ENCODE measurements at places on chromosomes 4 and X.
A peak's percentile ranks its signal among the peaks of the same experiment; 100 is the strongest.

DNA sequence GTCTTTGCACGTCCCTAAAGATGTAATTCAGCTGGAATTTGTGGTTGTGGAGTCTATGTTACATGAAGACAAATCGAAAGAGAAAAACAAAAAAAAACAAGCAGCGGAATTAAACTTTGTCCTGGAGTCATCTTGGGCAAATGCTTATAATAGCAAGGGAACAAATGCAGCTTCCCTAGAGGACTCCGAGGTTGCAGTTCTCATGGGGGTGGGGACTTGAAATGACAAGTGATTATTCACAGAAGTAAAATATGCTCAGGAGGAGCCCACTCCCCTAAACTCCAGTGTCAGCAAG lies 362.4 kb downstream of the ARHGAP24 start:
- no peak for DNase-seq

- DNase-seq: no peak
Observed at GRCh38 chr4:98687876-98688275, 29.5 kb upstream of the TSPAN5 start.

GRCh38 chrX:68411729-68412128 lies 21.6 kb downstream of the OPHN1 start:
- DNase-seq: no peak

- DNase-seq: peak; percentile 7
Observed at GRCh38 chr4:138448169-138448568, 206.0 kb upstream of the SLC7A11 start.

GRCh38 chrX:47144626-47145394 lies at the start of the genes NDUFB11 and RBM10:
Gene NDUFB11 (minus strand): TSS chrX:47144702. CDS start chrX:47144679, 23 bp downstream.
Gene RBM10 (plus strand): TSS chrX:47145221. CDS start chrX:47147482, 2,261 bp downstream.
- DNase-seq: peak; percentile 95

DNA sequence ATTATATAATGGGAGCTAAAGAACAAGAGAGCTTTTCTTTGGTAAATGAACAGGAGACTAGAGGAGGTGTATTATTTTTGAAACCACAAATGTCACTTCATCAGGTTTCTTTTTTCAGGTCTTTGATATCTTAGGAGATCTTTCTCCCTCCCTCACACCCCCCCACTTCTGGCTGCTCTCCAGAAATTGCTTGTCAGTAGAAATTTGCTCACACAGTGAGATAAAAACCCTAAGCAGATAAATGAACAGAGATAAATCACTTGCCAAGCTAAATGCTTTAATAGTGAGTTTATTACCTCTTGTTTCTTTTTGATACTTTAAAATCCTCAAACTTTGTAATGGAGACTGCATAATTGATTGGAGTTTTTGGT lies 421.2 kb upstream of the TENM3 start:
- peak; percentile 34 for DNase-seq

DNA sequence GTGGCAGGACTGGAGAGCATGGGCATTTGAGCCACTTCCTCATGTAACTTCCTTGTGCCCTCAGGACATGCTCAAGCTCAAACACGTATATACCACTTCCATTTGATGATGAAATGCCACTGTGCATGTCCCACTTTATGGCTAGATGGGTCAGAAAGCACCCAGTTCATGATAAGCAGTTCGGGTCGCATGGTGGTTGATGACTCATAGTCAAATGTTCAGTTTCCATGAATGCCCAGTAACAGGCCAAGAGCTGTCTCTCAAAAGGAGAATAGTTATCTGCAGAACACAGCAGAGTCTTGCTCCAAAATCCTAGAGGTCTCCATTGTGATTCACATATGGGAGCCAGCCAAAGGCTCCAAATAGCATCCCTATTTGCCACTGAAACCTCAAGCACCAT lies 48.9 kb upstream of the SPIN3 start:
- DNase-seq: no peak

GRCh38 chr4:7710576-7711306 lies 228.9 kb downstream of the AFAP1 start:
- DNase-seq: no peak

GRCh38 chr4:3500111-3500510 lies 32.1 kb downstream of the LRPAP1 start:
- DNase-seq: no peak

DNA sequence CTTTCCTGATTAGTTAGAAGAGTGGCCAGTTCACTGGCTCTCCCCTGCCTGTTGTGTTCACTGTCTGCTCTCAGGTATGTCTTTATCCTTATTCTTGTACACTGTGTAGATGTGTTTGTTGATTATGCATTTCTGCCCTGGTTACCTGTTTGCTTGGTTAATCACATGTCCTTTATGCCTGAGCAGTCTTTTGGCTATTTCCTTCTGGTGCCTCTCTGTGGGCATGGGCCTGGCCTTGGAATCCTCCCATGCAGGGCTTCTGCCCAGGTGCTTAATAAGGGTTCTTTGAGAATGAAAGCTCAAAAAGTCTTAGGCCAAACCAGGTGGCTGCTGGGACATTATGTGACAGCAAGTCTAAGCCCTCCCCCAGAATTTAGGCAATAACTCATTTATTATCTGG lies 26.5 kb downstream of the OTUD6A start:
- no peak for DNase-seq

- DNase-seq: no peak
Observed at GRCh38 chr4:146105464-146105863, 70.1 kb upstream of the LSM6 start.

- DNase-seq: peak; percentile 75
Observed at GRCh38 chr4:159487284-159487747, 384.4 kb downstream of the RAPGEF2 start.

DNA sequence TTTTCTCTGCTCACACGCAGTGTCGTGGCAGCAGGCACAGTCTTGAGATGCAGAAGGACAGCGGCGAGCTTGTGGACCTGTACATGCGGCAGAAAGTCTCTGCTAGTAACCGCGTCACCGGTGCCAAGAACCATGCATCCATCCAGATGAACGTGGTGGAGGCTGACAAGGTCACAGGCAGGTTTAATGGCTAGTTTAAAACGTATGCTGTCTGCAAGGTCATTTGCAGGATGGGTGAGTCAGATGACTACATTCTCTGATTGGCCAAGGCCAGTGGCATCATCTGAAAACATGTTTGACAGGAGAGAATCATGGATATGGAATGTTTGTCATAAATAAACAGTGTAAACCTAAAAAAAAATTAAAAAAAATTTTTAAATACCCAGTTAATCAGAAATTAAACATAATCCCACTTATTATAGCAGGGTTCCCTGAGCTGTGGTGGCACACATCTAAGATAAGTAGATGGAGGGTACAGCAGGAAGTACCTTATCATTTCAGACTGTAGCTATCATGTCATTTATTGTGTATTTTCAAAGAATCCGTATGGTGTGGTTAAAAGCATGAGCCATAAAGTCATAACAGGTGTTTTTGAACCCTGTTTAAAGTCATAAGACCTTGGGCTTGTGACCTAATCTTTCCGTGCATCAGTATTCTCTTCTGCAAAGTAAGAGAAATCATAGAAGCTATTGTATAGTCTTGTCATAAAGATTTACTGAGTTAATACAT lies 7.5 kb upstream of the BMP2K start:
- peak; percentile 48 for DNase-seq

DNA sequence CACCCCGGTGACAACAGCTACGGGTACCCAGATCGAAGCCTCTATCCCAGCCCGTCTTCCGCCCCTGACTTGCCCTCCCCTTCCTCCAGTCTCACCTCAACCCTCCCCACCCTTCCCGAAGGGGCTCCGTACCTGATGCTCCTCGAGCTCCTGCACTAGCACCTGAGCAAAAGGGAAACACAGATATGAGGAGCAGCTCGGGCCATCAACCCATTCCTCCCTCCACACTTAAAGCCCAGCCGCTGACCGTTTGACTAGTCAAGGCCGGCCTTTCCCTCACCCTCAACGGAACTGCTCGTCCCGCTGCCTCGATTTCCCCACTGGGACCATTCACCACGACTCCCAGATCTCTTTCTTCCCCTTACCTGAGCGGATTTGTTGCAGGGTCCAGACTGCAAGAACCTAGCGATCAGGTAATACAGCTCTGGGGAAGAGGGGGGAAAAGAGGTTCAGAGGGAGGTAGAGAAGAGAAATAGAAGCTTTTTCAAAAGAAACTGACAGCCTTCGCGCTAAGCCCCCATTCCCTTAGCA lies 731 bp downstream of the BRWD3 start:
- DNase-seq: peak; percentile 0

DNA sequence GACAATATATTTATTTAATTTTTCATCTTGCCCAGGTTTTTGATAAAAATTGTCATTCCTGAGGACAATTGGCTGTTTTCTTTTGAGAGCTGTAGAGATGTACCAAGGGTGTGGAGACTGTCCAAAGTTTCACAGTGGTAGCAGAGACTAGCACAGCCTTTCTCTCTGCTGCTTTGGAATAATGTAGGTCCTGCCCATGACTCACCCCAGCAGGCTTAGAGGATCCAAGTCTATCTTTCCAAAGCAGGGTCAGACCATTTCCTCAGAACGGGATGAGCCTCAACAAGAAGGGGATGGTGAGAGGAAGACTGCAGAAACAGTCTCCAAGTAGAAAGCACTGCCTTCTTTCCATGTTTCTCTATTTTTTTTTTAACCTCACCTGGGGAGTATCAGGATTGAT lies 131.5 kb upstream of the RPL34 start:
- no peak for DNase-seq

DNA sequence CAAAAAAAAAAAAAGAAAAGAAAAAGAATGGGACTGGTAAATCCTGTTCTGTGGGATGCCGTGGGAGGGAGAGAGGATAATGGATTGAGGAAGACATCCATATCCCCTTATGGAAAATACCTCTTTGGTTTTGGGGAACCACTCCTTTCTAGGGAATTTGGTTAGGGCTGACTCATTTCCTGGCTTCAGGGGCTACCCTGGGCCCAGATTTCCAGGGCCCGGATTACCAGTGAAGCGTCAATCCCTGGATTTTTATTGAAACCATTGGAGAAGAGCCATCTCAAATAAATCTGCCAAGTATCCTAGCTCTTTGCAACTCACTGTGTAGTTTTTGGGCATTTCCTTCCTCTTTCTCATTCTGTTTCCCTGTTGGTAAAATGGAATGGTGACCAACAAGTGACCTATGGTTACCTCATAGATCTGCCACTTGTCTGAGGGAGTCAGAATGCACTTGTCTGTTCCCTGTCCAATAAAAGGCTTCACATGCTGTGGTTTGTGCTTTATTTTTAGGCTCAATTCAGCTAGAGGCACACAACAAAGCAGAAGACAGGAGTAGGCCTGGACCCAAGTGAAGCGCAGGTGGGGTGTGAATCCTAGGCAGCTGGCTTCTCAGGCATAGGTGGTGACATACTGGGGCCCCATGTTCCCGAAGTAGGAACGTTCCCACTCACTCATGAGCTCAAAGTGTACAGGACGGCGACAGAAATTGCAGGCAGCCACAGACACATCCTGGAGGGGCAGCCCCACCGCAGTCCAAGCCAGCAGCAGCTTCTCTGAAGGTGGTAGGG lies 8.6 kb downstream of the APEX2 start:
- DNase-seq: peak; percentile 59

DNA sequence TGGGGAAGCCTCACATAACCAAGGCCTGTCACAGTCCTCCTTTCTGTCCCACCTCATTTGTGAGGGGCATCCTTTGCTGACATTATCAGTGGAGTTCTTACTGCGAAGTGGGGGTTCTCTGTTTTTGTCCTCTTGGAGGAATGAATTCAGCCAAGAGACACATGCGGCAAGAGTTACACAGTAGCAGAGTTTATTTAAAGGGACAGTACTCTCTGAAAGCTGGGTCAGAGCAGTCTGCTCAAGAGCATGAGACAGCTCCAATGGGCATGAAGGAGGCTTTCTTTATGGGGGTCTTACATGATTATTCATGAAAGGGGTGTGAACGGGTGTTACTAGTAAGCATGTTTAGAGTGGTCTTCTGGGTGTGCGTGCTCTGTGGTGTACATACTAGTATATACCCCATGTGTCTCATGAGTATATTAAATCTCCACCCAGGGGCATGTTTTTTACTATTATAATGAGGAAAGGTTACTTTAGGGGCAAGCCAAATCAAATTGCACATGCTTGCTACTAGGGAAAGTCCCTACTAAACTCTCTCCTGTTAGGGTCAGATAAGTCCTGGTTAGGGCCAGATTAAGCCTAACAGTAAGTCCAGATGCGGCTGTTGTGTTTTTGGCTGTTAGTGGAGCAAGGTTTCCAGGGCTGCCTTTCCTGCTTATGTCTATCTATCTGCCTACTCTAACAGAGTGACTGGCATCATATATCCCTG lies 19.8 kb upstream of the LGI2 start:
- DNase-seq: no peak

- DNase-seq: no peak
Observed at GRCh38 chr4:159240046-159240445, 137.2 kb downstream of the RAPGEF2 start.

DNA sequence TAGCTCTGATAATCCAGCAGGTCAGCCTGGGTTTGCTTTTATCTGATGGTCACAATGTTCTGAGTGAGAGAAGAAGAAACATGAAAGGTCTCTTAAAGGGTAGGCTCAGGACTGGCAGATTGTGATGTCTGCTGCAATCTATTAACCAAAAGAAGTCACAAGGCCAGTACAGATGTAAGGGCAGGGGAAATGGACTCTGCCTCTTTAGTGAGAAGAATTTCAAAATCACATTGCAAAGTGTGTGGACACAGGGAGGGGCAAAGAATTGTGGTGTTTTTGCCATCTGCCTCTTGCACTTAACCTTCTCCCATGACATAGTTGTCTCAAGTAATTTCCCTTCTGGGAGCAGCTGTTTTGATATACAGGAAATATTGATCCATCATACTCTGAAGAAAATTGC lies 40.9 kb downstream of the IL1RAPL1 start:
- DNase-seq: no peak

DNA sequence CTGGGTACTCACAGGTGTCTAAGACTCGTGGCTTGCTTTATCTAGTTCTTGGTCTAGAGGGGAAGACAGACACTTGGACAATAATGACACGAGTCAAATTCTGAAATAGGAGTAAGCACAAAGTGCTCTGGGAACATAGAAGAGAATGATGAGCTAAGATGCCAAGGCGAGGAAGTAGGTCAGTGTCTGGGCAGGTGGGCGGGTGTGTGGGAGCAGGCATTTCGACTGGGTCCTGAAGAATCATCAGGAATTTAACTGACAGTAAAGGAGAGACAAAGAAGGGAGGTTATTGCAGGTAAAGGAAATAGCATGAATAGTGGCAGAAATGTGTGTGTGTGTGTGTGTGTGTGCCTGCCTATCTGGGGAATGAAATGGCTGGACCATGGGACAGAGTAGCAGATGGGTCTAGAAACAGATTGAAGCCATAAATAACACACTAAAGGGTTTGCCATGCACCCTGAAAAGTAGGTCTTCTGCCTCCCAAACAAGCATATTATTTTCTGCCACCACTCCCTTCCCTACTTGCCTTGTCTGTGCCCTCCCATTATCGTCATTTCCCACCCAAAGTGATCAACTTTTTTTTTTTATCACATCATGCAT lies 58.4 kb upstream of the SLC25A43 start:
- DNase-seq: no peak

GRCh38 chr4:4387531-4388310 lies 819 bp downstream of the NSG1 start:
- DNase-seq: no peak

DNA sequence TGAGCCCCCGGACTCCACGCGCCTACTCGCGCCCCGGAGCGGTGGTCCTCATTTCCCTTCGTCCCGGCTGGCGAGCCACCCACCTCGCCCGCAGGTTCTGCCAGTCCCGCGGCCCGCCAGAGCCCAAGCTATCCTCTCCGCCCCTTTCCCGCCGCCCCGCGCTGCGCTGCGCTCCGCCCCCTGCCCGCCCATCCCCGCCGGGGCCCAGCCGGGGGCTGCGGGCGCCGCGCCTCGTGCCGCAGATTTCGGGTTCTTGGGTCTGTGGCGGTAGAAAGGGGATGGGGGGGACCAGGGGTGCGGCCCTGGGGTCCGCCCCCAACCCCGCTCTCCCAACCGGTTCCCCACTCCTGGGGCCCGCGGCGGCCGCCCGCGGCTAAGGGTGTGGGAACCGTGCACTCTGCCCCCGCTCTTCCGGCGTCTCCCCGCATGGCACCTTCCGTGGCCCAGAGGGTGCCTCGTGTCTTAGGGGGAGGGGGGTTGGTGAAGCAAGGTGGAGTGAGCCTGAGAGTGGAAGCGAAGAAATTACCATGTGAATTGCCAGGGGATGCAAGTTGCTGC lies 650.8 kb upstream of the DIPK2B start:
- no peak for DNase-seq

Measured in fibroblast of skin of right quadriceps (primary cell).